ENCODE measurements at places on chromosomes 2 and 18.

- DNase-seq: no peak
These were observed 59.6 kb downstream of the MEX3C start for GRCh38 chr18:51137891-51138290.

DNA sequence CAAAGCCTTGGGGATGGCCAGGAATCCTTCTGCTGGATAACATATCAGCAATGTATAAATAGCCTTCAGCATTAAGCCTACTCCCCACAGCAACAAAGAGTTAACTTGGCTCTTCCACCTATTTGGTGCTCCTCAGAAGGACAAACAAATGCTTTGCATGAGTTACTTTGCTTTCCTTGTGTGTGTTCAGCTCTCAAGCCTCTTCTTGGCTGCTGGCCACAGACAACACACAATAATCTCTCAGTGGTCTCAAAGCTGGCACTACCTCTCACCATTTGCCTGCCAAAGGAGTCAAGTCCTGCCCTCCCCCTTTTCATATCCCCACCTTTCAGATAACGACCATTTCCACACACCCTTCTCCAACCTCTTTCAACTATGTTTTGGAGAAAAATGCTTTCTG lies 17.5 kb downstream of the FTCDNL1 start:
- no peak for DNase-seq

DNA sequence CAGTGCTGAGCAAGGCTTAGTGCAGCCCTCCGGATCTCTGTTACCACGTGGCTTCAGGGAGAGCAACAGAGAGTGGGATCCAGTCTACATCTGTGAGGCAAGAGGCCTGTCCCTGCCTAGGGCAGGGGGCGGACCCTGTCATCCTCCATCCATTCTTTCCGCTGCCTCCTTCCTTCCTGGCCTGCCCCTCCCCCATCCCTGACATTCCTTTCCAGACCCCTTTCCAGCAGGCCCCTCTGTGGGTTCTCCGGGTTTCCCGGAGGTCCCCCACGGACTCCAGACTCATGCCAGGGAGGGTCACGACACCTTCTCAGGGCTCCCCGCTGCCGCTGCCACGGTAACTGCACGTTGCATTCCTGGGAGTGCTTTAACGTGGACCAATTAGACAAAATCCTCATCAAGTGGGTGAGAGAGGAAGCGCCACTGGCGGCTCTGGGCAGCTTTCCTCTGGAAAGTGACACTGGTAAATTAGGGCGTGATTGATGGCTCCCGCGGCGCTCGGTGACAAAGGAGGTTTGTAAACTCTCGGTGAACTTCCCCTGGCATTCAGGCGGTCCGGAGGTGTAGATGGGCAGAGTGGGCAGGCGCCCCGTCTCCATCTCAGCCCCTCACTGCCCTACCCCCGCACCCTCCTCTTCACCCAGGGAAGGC lies 11.4 kb downstream of the ATOH8 start:
- no peak for DNase-seq

GRCh38 chr2:84888401-84889276 lies 7.8 kb upstream of the TRABD2A start:
- DNase-seq: no peak

DNA sequence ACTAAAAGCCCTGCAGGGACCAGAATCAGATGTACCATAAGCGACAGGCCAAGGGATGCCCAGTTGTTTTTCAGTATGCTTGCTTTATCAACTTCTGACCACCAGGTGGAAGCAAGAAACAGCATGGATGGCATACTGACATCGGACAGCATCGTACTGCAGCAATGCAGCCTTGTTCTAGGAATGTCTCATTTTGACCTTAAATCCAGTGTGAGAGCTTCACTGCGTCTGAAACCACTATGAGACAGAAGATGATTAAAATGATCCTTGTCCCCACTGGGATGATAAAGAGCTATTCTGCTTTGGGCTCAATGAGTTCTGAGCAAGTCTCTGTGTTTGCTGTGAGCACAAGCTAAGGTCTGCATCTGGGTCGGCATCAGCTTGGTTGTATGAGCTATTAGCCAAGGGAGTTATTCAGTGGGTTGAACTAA lies 54.3 kb downstream of the CDK15 start:
- DNase-seq: no peak

DNA sequence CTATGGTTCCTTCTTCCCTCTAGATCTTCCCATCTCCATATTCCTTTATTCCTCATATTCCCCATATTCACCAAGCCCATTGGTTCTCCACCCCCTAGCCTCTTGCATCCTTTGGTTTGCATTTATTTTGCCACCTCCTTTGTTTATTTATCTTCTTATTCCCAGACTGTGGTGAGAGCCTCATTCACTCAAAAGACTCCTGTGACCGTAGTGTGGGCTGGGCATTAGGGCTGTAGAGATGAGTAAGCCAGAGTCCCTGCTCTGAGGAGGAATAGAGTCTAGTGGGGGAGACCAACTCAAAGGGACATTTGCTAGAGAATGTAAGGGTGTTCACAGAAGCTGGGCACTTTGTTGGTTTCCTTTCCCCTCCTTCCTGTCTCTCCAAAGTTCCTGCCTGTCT lies 8.3 kb downstream of the ATG16L1 start:
- no peak for DNase-seq

GRCh38 chr2:179913809-179914208 lies 52.4 kb upstream of the ZNF385B start:
- no peak for DNase-seq

DNA sequence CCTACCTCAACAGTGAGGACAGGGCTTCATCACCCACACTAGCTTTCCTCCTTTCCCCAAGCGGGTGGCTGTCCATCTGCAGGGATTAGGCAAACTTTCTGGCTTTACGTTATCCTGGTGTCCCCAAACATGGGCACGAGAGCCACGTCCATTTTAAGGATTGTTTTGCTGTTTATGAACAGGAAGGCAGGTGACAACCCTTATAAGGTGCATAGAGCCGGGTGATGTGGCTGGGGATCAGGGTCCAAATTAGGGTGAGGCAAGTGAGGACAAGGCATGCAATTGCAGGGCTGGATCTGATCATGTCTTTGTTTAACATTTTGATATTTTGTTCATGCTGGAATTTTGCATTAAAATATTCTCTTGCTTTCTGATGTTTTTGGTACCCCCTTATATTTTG lies 27.6 kb upstream of the ITGA6 start:
- DNase-seq: no peak

DNA sequence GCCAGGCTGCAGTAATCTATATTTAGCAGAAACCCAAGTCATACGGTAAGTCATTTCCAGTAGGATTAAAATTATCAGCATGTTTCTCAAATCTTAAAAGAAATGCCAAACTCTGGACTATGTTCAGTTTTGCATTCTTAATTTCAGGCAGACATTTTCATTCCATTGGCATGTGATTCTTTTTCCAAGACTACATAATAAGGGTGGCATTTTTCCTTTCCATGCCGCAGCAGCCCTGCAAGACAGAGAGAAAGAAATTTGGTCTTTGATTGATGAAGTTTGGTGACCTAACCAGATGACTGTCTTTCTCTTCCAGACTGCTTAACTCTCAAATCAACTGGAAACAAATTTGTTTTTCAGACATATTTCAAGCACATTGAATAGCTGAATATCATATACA lies 118.1 kb downstream of the FHOD3 start:
- no peak for DNase-seq

- DNase-seq: no peak
These were observed 60.5 kb upstream of the SMAD2 start for GRCh38 chr18:47990981-47991380.

Measured in stimulated activated CD8-positive, alpha-beta memory T cell treated with anti-CD3 and anti-CD28 coated beads, Interleukin-15, amount 100 ng/mL, for 24 hours (primary cell).